ENCODE measurements at places on chromosomes 12 and 14.

DNA sequence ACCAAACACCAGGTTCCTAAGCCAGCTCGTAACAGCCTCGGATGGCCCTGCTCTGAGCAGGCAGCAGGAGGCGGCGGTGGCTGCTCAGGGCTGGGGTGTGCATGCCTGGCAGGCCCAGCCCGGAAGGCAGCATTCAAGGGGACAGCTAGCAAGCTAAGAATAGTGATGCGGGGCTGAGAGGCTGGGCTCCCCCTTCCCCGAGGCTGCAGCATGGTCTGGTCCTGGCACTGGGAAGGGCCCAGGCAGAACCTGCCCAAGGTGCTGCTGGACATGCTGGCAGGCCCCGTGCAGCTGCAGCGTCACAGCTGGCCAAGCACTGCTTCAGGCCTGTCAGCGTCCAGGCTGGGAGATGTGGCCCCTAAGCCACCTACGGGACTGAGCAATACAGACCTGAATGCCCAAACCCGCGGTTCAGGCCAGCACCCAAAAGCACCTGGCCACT lies 26.4 kb upstream of the NUDT14 start:
- DNase-seq: peak; percentile 90

DNA sequence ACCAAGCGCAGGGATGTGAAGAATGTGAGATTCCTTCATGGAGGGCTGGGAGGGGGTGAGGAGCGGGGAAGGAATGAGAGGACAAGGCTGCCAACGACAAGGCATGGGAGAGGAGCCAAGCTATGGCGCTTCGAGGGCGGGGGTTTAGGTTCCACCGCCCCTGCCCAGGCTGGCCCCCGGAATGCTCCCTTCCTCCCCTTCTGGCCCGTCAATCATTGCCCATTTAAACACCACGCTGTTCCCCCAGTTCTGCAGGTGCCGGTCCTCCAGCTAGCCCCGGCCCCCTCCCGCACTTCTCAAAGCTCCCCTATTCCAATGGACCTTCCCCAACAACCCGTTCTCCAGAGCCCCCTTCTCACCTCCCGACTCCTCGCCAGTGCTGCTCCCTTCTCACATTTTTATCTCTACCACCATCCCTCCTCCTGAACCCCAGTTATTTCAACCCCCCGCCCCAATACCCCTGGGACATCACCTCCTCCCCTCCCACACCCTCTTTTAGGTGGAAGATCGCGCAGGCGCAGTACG lies 428 bp downstream of the RNF41 start:
- DNase-seq: peak; percentile 85

GRCh38 chr12:116222358-116222757 lies 55.1 kb downstream of the MED13L start:
- no peak for DNase-seq

DNA sequence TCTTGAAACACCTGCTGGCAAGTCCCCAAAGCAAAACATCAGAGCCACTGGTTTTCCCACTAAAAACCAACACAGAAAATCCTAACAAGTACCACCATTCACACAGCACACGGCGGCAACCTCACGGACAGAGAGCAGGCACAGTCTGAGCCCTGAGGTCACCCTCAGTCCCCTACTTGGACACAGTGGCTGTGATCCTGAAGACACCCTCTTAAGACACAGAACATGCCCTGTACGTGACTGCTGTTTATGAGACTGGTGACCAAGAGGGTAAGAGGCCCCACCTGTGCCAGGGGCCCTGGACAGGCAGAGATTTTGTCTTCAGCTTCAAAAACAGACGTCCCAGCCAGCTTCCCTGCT lies 29.6 kb downstream of the HIP1R start:
- DNase-seq: no peak

- peak; percentile 11 for DNase-seq
Observed at GRCh38 chr12:31002999-31003398, 70.7 kb upstream of the DDX11 start.

GRCh38 chr12:7905071-7905470 lies 30.9 kb downstream of the SLC2A3 start:
- DNase-seq: no peak

DNA sequence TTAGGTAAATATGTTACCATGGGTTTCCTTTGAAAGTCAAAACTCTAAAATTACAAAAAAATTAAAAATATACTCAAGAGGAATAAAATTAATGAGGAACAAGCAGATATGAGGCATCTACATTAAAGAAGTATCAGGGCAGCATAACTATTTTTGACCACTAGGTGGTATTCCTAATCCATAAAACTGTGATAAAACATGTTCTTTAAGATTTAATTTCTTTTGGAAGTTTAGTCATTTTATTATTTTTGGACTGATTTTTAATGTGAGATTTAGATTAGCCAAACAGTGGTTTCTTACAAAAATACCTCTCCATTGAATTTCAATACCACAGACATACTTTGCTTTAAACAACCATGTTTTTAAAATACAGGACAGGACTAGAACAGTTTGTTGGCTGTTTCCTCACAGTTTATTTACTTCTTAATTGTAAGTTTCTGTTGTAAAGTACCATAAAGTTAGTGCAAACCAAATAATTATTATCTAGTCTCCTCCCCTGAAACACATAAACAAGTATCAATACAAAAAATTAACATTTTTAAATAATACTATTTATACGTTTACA lies 49.8 kb downstream of the NTS start:
- no peak for DNase-seq

GRCh38 chr12:15701206-15701605 lies 88.0 kb downstream of the EPS8 start:
- no peak for DNase-seq

DNA sequence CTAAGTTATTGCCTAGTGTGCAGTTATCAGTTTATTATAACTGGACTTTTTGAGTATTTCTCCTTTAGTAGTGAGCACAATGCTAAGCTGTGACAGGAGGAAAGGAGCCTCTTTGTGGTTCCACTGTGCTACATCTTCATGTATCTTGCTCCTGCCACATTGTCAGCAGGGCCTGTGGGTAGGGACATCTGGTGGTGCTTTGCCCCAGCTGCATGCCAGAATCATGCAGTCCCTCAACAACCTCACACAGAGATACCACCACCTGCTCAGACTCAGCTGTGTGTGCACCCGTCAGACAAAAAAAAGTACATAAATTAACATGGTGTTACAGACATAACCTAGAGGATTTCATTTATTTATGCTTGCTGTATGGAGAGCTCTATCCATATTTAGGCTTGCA lies 51.1 kb downstream of the MIS18BP1 start:
- DNase-seq: peak; percentile 16

- no peak for DNase-seq
Observed at GRCh38 chr14:97100306-97100705, 303.1 kb downstream of the VRK1 start.

DNA sequence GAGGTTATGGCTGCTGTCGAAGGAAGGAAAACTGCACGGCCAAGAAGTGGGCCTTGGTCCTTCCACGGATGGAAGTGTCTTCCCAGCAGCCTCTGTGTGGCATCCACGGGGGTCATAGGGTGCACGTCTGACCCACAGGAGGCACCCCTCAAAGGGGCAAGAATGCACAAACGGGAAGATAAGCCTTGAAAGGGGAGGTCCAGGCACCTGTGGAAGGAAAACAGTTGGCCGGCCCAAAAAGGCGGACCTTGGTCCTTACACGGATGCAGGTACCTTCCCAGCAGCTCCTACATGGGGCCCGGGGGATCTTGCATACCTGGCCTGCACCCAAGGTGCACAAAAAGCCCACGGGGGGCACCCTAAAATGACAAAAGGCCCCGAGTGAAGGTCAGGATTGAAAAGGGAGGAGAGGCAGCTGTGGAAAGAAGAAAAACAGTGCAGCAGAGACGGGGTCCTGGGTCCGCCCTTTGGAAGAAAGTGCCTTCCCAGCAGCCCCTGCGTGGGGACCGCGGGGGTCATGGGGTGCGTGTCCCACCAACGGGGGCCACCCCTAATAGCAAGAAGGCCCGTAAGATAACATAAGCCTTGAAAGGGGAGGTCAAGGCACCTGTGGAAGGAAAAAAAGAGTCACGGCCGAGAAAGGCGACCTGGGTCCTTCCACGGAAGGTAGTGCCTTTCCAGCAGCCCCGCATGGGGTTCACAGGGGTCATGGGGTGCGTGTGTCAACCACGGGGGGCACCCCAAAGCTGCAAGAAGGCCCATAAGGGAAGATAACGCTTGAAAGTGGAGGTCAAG lies 276.1 kb downstream of the ALG10 start:
- no peak for DNase-seq

DNA sequence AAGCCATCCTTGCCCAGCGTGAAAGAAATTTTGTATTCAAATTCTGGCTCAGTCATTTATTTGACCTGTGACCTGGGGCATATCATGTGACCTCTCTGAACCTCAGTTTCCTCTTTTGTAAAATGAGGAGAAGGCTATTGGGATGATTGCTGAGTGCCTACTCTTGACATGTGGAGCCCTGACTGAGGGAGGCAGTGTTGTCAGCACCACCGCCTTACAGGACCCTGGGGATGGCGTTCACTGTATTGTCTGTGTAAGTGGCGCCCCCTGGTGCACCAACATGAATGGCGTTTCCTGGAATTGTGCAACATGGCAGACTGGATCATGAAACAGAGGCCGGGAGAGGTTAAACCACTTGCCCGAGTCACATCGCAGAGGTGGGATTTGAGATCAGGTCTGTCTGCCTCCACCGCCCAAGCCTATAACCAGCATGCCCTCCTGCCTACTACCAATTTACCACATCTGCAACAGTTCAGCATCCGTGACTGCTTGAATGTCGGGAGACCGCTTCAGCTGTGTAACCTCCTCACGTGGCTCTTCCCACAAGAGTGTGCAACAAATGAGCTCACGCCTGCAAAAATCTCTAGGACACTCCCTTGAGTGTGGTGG lies 20.1 kb upstream of the CCDC63 start:
- DNase-seq: peak; percentile 82

DNA sequence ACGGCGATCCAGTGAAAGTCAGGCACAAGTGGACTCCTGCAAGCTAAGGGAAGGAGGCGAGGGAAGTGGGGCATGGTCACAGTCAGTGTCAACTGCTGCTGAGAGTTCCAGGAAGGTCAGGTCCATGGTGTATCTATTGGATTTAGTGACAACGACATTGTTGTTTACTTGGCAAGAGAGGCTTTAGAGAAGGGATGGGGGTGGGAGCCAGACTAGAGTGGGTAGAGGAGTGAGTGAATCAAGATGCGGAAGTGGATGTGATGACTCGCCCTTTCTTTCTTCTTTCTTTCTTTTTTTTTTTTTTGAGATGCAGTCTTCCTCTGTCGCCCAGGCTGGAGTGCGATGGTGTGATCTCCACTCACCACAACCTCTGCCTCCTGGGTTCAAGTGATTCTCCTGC lies 12.5 kb downstream of the P2RX7 start:
- DNase-seq: no peak

DNA sequence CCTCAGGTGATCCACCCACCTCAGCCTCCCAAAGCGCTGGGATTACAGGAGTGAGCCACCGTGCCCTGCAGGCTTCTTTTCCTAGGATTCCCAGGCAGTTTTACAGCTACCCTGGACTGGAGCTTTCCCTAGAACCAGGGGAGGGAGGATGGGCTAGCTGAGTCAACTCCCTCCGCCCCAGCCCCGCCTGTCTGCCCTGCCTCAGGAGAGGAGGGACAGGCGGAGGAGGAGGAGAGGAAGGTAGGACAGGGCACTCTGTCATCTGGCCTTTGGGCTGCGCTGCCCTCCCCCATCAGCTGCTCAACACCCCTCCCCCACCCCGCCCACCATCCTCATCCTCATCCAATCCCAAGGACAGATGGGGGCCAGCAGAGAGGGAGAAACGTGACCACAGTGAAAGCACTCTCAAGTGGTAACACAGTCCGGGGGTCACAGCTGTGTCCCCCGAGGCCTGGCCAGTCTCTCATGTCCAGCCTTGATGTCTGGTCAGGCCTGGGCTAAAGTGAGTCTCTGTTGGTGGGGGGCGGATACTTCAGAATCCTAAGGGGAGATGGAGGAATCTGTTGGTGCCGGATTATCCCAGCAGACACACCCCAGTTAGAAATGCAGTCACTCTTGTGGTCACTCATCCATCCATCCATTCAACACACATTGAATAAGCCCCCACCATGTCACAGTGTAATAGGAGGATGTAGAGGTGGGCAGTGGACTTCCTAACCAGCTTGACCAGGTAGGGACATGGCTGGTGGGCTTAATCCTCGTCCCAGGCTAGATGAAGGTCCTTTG lies 12.3 kb downstream of the FIGNL2 start:
- peak; percentile 89 for DNase-seq

GRCh38 chr12:65276916-65277530 lies 1.5 kb upstream of the MSRB3 start:
- DNase-seq: no peak

- no peak for DNase-seq
Observed at GRCh38 chr14:99751539-99752485, 41.4 kb upstream of the EML1 start.

DNA sequence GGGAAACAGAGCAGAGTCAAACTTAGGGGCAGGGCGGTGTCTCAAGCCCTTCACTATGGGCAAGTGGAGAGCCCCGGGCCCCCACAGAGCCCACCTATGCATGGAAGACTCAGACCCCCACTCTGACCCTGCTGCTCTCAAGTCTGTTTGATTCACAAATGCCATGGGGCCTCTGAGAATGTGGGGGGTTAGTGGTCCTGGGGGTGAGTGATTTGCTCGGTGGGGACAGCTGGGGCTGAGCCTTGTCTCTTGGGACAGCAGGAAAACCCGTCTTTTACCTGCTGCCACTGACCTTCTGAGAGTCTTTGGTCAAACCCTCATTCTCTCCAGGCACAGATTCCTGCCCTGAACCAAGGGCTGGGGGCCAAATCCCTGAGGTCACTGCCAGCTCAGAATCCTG lies 201.0 kb upstream of the RTL1 start:
- no peak for DNase-seq

DNA sequence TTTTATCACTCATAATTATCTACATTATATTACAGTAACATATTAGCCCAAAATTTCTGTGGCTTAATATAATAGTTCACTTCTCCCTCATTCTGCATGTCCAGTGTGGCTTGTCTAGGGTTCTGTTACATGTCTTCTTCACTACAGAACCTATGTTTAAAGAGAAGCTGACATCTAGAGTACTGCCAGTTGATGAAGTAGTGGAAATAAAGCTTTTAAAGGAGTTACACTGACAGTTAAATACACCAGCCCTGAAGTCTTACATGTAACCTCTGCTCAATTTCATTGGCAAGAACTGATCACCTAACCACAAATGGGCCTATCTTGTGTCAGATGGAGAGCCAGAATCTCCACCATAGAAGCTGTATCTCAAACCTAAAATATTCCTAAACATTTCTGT lies 32.9 kb downstream of the RPS6KA5 start:
- no peak for DNase-seq

- DNase-seq: peak; percentile 37
Observed at GRCh38 chr14:39880106-39880695, 448.0 kb upstream of the FBXO33 start.

- peak; percentile 81 for DNase-seq
Observed at GRCh38 chr14:104147346-104148125, 9.1 kb downstream of the KIF26A start.

DNA sequence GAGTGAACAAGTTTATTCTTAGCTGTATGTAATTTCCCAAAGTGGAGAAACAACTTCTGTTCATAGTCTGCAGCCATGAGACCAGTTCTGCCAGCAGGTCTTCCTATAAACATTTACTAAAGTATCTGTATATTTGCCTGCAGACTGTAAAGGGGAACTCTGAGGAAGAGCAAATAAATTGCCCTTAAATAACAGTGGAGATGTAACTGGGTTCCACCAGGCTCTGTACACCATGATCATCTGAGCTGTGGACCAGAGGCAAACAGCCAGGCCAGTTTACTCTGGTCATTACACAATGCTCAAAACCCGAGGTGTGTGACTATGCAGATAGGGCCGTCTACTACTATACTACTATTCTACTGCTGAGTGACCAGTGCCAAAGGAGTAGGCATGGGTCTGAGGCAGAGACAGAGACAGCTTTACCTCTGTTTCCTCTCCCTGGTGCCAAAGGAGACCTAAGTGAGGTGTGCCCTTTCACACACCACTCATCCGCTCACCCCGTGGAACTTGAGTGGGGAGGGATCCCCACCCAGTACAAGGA lies 21.1 kb upstream of the CERS5 start:
- DNase-seq: no peak

Data from H7 (cell line).